Activated CD4-positive, alpha-beta T cell treated with anti-CD3 and anti-CD28 coated beads, Interleukin-2, amount 50 U/mL, for 4 hours (primary cell): ENCODE measurements at places on chromosomes 12 and 14.

DNA sequence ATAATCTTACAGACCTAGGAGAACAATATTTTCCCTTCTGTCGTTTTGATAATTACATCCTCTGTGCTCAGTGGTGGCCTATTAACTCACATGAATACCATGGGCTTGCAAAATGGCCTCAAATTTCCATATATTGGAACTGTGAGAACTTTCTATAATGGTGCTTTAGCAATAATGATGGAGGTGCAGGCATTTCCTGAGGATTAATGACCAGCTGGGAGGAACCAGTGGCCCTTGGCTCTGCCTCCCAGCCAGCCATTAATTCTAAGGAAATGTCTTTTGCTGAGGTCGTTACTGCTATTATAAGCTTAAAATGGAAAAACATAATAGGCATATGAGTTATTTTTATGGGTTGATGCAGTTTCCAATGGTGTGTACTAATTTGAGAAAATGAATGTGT lies 33.6 kb downstream of the HMGA2 start:
- DNase-seq: no peak

DNA sequence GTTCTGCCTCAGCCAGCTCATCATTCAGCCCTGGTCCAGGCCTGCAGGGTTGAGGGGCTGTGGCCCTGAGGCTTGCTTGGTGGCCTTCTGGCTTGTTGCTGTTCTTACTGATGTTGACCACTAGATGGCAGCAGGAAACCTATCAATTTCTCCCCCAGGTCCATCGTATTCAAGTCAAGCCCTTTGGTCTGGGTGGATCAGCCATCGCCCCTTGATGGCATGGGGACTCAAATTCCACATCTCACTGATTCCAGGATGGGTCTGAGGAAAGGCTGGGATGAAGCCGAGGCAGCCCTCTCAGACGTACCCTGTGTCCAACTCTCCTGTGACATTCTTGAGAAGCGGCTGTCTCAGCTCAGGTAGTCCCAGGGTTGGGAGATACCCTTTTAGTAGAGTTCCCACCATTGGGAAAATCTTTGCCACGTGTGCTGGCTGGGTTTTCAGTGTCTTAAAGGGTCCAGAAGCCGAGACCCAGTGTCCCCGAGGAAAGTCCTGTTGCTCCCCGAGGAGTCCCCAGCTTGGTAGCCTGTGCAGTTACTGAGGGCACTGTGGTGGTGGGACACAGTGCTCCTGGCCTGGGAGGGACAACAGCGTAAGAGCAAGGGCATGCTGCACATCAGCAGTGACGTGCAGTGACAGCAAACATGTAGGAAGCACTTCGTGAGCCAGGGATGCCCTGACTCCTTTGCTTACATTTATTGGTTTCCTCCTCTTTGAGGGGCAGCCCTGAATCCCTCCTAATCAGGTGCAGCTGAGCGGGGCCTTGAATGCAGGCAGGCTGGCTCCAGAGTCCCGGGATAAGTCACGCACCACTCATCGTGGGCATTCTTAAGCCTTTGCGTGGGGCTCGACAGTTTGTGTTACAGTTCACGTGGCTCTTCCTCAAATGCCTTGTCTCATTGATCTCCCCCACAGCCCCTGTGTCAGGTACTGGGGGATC lies 58.6 kb downstream of the TSPAN9 start:
- no peak for DNase-seq

- DNase-seq: peak; percentile 45
Observed at GRCh38 chr12:46303039-46303666, 34.3 kb upstream of the SLC38A1 start.

DNA sequence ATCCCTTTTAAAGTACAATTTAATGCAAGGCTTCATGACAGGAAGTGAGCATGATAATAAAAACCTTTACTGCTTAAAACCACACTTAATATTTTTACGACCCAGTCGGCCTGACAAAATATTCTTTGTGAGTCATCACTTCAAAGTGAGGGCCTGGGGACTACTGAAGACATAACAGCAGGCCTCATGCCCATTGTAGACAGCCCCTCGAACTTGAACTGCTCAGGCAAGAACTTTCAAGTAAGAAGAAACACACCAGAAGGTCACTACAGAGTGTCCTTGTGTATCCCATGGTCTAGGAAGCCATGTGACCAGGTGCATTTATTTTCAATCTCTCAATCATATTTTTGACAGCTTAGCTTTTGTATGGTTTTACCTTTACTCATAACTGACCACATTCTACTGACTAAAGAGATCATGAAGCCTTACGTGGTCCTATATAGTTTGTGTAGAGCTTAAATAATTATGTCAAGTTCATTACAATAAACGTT lies 61.4 kb upstream of the MANSC4 start:
- DNase-seq: no peak

DNA sequence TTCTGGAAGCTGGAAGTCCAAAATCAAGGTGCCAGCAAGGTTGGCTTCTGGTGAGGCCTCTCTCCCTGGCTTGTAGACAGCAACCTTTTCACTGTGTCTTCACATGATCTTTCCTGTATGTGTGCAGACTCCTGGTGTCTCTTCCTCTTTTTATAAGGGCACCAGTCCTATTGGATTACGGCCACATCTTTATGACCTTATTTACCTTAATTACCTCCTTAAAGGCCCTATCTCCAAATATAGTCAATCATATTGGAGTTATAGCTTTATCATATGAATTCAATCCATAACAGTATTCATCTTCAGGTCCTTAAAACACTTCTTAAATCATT lies 21.2 kb upstream of the GARIN2 start:
- DNase-seq: no peak

- DNase-seq: no peak
Observed at GRCh38 chr14:52769887-52770286, 21.5 kb downstream of the GNPNAT1 start.

DNA sequence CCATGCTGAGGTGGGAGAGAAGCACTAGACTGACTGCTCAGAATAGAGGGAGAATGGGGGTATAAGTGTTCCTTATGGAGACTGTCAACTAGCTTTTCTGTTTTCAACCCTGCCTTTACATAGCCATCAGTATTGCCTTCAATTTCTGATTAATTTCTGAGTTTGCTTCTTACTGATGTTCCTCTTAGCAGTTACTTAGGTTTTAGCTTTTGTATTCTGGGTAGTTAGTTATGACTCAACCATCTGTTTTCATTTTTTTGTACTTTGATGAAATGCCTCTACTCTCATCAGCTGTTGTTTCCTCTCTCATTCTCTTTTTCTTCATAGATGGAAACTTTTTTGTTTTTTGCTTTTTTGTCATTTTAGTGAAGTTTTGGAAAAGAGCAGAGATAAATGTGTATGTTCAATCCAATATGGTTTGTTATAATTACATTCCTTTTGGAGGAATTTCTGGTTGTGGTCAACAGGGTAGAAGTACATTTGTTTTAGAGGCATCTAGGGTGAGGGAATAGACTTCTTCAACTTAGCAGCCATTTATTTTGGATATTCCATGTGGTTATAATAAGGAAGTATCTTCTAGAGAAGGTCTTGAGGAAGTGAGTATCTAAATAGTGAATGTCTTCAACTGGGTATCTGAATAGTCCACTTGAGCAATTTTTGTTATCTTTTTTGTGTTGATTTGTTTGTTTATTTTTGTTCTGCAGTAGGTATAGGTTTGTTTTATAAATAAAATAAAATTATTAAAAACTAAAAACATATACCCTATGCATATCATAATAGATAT lies 29.6 kb downstream of the PMCH start:
- DNase-seq: no peak

DNA sequence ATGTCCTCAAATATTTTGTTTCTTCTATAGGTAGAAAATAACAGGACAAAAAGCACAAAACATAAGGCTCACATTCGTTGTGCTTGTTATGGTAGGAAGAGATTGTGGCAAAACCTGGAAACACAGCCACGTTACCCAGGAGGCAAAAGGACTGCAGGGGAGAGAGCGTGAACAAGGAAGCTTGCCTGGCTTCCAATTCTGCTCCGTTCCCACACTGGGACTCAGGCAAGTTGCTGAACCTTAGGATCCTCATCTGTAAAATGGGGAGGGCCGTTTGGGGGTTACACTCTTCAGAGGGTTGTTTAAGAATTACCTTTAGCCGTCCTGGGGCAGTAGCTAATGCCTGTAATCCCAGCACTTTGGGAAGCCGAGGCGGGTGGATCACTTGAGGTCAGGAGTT lies 205.3 kb downstream of the SSPN start:
- DNase-seq: no peak

DNA sequence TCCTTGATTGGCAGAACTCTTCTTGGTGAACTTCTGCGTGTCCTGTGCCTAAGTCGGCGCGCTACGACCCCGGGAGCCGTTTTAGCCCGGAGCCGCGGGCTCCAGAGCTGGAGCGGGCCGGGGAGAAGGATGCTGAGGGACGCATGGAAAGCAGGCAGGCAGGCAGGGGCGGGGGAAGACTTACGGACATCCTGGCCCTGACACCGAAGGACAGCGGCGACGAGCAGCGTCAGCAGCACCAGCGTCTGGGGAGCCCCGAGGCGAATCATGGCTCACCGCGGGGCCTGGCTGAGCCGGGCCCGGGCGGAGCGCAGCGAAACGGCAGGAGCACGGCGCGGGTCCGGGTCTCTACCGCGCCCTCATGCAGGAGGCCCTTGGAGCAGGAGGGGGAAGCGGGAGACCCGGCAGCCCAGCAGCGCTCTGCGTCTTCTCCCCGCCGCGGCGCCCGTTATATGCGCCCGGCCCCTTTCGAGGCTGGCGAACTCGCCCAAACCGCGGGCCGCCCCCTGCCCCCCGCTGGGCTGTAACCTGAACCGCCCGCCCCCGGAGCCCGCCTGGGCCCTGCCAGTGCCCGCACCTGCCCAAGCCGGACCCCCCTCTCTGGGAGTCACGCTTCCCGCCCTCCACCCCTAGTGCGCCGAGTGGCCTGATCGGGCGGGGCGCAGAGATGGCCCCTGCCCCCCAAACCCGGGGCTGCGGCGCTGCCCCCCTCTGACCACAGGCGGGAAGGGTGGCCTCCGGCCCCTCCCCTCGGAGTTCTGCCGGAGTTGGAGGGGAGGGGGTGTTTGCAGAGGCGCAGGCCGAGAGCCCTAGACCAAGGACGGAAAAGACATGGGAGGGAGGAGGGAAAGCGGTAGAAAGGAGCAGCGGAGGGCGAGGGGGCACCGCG lies at the start of gene COL2A1:
Gene COL2A1, minus strand, starts transcription at position 424 of the 889 bp plus-strand sequence. Its CDS starts 155 bp downstream, at position 269.
- no peak for DNase-seq

- no peak for DNase-seq
Observed at GRCh38 chr14:72008666-72009065, 76.4 kb downstream of the RGS6 start.

DNA sequence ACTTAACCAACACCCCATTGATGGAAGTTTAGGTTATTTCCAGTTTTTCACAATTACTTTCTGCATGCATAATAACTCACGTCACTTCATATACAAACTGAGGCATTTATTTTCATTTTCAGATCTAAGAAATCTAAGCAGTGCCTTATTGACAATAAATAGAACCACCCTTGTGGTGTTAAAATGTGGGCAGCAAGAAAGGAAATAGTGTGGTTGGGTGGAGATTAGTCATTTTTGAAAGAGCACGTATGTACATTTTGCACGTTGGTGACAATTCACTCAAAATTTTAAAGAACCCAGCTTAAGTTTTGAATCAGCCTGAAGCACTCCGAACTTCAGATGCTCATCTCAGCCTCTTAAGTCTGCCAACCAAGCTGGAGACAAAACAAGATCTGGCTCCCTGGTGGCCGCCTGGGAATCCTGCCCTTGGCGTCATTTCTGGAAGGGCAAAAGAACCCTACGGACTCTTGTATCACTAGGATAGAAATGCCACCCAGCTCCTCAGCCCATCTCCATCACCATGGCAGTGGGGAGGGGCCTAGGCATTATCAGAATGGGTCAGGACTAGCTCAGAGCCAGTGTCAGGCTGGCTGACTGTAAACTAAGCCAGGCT lies 89.5 kb upstream of the BCL2L14 start:
- peak; percentile 16 for DNase-seq

GRCh38 chr14:72889366-72889765 lies 4.5 kb downstream of the DPF3 start:
- DNase-seq: no peak

DNA sequence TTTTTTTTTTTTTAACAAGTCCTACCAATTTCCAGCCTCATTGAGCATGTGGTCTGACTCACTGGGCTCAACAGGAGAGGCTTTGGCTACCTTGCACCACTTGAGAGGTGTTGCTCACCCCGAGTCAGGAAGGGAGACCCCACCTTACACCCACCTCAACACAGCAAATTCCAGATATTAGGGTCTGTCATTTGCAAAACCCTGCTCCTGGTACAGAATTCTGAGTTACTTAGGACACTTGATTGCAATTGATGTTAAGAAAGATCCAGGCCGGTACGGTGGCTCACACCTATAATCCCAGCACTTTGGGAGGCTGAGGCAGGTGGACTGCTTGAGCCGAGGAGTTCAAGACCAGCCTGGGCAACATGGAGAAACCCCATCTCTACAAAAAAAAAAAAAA lies 14.1 kb downstream of the DGLUCY start:
- DNase-seq: no peak

GRCh38 chr14:100864206-100864605 lies 38.3 kb downstream of the MEG3 start:
- DNase-seq: no peak

DNA sequence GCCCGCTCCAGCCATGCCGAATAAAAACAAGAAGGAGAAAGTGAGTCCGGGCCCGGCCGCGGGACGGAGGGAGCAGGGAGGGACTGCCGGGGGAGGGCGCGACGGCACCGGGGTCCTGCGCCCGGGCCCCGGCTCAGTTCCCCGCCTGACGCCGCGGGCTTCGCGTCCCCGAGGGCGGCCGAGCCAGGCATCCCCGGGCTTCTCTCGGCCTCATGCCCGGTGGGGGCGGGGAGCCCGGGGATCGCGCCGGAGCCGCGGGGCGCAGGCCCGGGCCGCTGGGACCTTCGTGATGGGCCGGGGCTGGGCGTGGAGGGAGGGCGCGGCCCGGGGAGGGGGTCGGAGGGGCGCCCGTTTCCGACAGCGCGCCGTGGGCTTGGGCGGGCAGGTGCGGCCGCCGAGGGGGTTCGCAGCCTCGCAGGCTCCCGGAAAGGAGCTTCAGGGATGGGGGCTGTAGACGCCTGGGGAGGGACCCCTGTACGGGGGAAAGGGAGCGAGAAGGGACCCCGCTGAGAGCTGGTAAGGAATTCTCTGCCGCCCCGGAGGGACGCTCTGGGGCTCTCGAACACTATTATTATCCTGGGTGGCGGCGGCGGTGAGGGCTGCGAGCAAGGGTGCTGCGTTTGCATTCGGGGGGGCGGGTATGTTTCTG lies 496 bp downstream of the PPP2R5C start:
- DNase-seq: peak; percentile 42

GRCh38 chr12:71626768-71627167 lies 36.9 kb downstream of the ZFC3H1 start:
- DNase-seq: no peak

GRCh38 chr12:101695706-101696105 lies 1.7 kb upstream of the CHPT1 start:
- DNase-seq: no peak

- DNase-seq: no peak
Observed at GRCh38 chr12:92582475-92582874, 120.3 kb upstream of the PLEKHG7 start.

GRCh38 chr12:79266343-79267144 lies 402.0 kb downstream of the SYT1 start:
- no peak for DNase-seq

- DNase-seq: no peak
Observed at GRCh38 chr14:61190341-61190740, 90.8 kb downstream of the TMEM30B start.
